ENCODE measurements at places on chromosomes 7 and 10.

DNA sequence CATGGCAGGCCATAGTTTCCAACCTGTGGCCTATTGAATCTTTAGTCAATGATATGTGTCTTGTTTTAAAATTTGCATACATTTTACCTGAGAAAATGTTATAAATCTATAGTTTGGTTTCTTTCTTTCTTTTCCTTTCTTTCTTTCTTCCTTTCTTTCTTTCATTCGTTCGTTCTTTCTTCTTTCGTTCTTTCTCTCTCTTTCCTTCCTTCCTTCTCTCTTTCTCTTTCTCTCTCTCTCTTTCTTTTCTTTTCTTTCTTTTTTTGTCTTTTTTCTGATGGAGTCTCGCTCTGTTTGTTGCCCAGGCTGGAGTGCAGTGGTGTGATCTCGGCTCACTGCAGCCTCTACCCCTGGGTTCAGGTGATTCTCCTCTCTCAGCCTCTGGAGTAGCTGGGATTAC is 133.3 kb downstream of the IDE start:
- DNase-seq: no peak

DNA sequence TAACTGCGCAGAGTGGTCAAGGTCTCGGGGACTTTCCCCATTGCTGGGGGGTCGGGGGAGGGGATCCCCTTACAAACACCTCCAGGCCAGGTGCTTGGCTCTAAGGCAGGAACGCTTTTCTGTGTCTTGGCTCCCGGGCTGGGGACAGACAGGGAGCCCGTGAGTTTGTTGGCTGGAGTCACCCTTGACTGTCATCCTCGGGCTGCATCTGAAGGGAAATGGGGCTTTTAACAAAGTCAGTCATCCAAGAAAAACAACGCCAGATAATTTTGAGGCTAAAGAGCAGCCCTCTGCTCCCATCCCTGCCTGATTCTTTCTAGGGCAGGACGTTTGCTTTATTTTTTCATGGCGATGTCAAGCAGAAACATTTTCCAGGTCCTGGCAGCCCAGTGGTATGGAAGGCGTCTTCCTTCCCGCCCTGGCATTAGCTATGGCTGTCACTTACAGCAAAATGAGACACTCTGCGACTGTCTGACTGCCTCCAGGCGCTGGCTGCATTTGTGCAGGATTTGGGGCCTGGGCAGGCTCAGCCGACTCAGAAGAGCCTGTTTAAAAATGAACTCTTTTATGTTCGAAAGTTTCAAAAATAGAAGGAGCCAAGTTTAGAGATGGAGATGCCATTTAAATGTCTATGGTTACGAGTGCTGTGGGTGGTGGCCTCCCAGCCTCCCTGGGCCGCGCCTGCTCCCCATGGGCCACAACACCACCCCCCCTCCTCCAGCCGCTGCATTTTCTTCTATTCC is 54.7 kb upstream of the TNS3 start:
- DNase-seq: no peak

DNA sequence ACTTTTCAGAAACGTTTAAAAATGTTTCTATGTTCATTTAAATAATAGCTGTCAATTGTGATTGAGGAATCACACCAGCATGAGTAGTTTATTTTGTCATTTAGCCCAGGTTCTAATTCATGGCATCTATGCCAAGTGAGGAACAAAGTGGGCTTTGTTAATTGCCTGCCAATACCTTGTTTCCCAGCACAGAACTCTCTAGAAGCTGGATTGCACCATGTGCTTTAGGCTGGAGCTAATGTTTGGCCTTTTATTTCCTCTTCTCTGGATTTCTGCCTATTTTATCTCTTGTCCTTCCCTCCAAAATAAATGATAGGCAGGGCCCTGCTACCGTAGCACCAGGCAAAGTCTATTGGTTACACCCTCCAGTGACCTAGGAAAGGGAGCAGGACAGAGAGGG is 109.9 kb upstream of the ITGB1 start:
- DNase-seq: no peak

DNA sequence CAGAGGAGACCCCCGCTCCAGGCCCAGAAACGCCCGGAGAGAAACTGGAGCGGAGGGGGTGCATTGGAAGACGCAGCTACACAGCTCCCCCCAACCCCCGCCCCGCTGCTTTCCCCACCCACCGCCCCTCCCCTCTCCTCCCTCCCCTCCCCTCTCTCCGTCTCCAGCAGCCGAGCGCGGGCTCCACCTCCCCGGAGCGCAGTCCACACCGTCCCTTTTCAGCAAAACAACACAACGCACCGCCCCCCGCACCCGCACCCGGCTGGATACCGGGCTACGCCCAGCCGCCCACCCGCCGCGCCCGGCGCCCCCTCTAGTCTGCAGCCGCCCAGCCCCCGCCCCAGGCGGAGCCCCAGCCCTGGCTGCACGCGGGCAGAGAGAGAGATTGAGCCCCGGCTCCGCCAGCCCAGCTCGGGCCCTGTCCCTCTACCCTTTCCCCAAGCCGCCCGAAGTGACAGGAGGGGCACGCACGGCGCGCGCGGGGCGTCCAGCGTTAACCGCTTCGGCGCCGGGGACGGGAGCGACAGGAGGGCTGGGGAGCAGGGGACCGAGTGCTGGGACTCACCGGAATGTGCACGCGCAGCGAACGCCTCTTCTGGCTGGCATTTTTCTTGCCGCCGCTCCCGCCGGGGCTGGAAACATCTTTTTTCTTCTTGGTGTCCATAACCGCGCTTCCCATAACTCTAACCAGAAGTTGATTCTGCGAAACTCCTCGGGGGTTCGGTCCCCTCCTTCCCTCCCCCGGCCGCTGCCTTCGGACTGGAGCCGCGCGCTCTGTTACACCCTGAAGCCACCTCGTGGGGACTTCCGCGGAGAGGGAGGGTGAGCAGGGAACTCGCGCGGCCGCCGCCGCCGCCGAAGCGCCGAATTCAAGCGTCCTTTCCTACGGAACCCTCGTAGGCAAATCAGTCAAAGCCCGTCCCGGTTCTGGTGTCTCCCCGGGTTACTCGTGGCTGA is 695 bp downstream of the PRKAG2 start:
- DNase-seq: peak; percentile 93

DNA sequence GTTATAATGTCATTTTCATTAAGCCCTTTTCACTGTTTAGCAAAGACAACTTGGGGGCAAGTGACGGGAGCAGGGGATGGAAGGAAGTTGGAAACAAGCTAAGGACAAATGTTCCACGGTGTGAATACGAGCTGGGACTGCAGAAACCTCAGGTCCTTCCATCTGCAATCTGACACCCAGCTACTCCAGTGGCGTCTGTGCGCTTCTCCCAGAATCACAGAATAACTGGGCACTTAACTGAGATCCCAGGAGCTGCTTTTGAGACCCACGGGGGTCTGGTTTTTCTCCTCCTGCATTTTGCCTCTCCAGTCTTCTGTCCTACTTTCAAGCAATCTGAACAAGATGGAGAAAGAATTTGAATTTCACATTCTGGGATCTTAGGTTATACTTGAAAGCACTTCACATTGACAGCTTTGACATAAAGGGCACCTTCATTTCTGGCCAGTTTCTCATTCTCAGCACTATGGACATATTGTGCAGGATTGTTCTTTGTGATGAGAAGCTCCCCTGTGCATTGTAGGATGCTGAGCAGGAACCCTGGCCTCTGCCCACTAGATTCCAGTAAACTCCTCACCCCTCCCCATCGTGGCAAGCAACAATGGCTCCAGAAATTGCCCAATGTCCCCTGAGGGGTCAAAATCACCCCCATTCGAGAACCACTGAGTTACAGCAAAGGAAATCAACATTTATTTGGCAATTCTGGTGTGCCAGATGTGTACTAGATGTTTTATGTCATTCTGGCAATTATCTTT is 194.1 kb downstream of the CACNB2 start:
- no peak for DNase-seq

- no peak for DNase-seq
Measured at GRCh38 chr10:14904316-14904732, 25.7 kb downstream of the SUV39H2 start.

GRCh38 chr10:79339266-79339665 is 8.0 kb upstream of the PPIF start:
- DNase-seq: no peak
